ENCODE measurements at places on chromosomes 1 and 21.

- H3K4me3 ChIP-seq = no peak overlapping the region
- peaks cover 74% of the 10 kb centered on the region for H3K4me1 ChIP-seq
- H3K27me3 ChIP-seq = no peaks in the 10 kb centered on the region
These were observed 148.5 kb downstream of the DHRS3 start for GRCh38 chr1:12469493-12469892.

DNA sequence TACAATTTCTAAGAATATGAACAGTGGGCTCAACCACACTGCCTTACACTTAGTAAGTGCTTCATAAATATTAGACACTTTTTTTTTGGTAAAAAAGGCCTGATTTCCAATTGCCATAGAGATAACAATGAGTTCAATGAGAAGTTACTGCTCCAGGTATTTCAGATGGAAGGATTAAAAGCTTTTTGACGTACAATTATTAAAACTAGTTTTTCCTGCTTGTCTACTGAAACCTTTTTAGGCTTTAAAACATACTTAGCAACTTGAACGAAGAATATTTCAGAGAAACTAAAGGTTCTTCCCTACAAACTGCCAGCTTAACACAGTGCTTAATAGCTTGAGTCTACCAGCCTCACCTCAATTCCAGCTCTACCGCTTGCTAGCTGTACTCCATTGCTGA is 43.7 kb downstream of the TRIT1 start:
- peaks cover 39% of the 10 kb centered on the region for H3K4me1 ChIP-seq
- no peak overlapping the region for H3K4me3 ChIP-seq
- H3K27ac ChIP-seq = no peak overlapping the region
- DNase-seq = no peak
- H3K27me3 ChIP-seq = no peaks in the 10 kb centered on the region
- H3K36me3 ChIP-seq = peaks cover 42% of the 10 kb centered on the region

DNA sequence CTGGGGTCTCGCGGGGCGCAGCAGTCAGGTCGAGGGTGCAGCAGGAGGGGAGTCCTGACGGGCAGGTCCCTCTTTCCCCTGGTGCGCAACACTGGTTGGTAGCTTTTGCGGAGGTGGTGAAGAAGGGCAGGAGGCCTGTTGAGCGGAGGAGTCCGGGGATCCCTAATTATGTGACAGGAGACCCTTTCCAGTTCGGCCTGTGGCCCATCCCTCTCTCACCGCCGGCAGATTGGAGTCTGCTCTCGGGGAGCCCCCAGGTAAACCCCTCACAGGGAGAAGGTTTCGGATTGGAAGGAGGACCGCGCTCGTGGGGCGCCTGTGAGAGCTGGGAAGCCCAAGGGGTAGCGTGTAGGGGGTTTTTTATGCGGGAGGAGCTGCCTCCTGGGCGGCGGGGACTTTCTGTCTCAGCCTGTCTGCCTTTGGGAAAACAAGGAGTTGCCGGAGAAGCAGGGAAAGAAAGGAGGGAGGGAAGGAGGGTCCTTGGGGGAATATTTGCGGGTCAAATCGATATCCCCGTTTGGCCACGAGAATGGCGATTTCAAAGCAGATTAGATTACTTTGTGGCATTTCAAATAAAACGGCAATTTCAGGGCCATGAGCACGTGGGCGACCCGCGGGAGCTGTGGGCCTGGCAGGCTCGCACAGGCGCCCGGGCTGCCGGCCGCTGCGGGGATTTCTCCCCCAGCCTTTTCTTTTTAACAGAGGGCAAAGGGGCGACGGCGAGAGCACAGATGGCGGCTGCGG is 9.5 kb downstream of the SIM2 start:
- H3K4me1 ChIP-seq = peaks cover 44% of the 10 kb centered on the region
- peaks cover 80% of the 10 kb centered on the region for H3K27me3 ChIP-seq
- H3K4me3 ChIP-seq = no peak overlapping the region
- DNase-seq = no peak
- H3K27ac ChIP-seq = no peak overlapping the region

DNA sequence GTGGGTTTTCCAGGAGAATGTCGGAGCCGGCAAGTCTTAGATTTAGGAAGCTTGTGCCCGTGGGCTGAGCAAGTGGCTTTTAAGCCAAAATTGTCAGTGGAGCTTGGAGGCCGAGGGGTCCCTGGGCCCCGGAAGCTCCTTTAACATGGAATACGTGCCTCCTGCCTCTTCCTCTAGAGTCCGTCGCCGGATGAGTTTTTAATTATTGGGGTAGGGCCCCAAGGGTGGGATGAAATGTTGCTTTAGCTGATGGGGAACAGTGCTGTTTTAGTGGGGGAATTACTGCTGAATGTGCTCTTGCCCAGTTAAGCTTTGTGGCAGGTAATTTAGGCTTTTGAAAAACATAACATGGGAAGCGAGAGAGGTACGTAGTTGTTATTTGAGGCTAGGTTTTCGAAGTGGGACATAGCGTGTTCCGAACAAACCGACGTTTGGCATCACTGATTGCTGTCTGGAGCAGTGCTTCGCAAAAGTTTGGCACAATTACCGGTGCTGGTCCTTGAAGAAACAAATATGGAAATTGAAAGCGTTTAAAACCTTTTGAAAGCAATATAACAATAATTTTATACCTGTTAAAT is 786 bp downstream of the RPL5 start:
- H3K27me3 ChIP-seq = no peaks in the 10 kb centered on the region
- peak overlapping the region; percentile 99 for H3K27ac ChIP-seq
- DNase-seq = no peak
- peak overlapping the region; percentile 98 for H3K4me3 ChIP-seq
- H3K4me1 ChIP-seq = peaks cover 44% of the 10 kb centered on the region

DNA sequence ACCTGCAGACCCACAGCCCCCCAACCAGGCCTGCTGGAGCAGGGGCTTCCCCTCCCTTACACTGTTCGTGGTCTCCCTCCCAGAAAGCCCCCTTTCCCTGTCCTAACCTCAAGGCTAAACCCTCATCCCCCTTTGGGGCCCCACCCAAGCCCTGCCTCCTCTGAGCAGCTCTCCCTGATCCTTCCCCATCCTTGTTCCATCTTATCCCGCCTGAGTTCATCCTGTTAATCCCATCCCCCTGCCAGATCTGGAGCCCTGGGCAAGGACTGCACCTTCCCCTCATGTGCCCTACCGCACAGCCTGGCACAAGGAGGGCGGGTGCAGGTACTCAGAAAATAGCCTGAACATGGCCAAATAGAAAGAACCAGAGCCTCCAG is 6.9 kb upstream of the TNNT2 start:
- no peak overlapping the region for H3K27ac ChIP-seq
- no peaks in the 10 kb centered on the region for H3K36me3 ChIP-seq
- H3K27me3 ChIP-seq = peaks cover 7% of the 10 kb centered on the region
- DNase-seq = no peak

GRCh38 chr1:87598429-87598828 is 269.7 kb downstream of the LMO4 start:
- no peak overlapping the region for H3K27ac ChIP-seq
- no peak for DNase-seq
- peaks cover 3% of the 10 kb centered on the region for H3K27me3 ChIP-seq
- H3K4me3 ChIP-seq = no peak overlapping the region
- H3K36me3 ChIP-seq = no peaks in the 10 kb centered on the region

GRCh38 chr1:39164256-39164655 is 40.2 kb upstream of the MACF1 start:
- H3K27me3 ChIP-seq = no peaks in the 10 kb centered on the region
- H3K36me3 ChIP-seq = no peaks in the 10 kb centered on the region
- no peak for DNase-seq
- no peak overlapping the region for H3K27ac ChIP-seq
- peaks cover 10% of the 10 kb centered on the region for H3K4me1 ChIP-seq
- H3K4me3 ChIP-seq = no peak overlapping the region

- H3K4me3 ChIP-seq = no peak overlapping the region
- no peak overlapping the region for H3K27ac ChIP-seq
- no peaks in the 10 kb centered on the region for H3K36me3 ChIP-seq
- H3K27me3 ChIP-seq = no peaks in the 10 kb centered on the region
These were observed 7.3 kb upstream of the TARS2 start for GRCh38 chr1:150479927-150480352.

DNA sequence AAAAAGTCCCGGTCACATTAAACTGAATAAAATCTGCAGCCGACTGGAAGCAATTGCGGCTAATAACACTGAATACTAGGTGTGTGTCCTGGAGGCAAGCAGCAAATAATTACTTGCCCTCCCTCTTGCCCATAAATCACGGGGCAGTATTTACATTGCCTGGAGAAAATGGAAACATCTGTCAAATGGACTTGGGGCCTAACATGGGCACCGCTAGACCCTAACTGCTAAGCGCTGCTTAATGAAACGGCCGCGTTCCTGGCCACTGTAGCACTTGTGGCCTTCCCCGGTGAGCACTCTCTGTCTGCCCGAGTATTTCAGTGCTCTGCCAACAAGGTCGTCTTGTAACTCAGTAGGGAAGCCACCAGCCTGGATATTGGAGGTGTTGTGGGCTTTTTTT is 23.9 kb upstream of the KNCN start:
- H3K4me1 ChIP-seq = no peaks in the 10 kb centered on the region
- no peak overlapping the region for H3K27ac ChIP-seq
- no peak overlapping the region for H3K4me3 ChIP-seq
- H3K27me3 ChIP-seq = no peaks in the 10 kb centered on the region
- DNase-seq = no peak

- DNase-seq = no peak
- peaks cover 2% of the 10 kb centered on the region for H3K4me1 ChIP-seq
- no peaks in the 10 kb centered on the region for H3K27me3 ChIP-seq
- H3K36me3 ChIP-seq = no peaks in the 10 kb centered on the region
These were observed 26.6 kb downstream of the DOP1B start for GRCh38 chr21:36183144-36183795.

GRCh38 chr1:222335586-222335985 is 212.3 kb downstream of the HHIPL2 start:
- H3K27ac ChIP-seq = no peak overlapping the region
- H3K4me1 ChIP-seq = peaks cover 6% of the 10 kb centered on the region
- no peak for DNase-seq
- H3K4me3 ChIP-seq = no peak overlapping the region
- H3K36me3 ChIP-seq = no peaks in the 10 kb centered on the region

DNA sequence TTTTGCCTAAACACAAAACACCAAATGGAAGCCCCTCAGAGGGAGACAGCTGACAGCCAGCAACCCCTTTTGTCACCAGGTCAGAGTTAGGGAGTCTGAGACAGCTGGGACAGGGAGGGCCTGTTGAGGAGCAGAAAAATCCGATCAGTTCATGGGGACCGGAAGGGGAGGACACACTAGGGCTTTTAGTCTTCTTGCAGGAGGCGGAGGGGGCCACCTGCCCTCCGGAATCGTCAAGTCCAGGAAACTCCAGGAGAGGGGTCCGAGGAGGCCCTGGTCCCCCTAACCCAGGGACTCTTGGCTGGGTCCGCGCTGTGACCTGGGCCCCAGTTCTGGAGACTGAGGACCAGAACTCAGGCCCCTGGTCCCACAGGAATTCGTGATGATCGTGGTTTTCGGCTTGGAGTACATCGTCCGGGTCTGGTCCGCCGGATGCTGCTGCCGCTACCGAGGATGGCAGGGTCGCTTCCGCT is 34.2 kb downstream of the KCNQ4 start:
- H3K27me3 ChIP-seq = no peaks in the 10 kb centered on the region
- H3K36me3 ChIP-seq = no peaks in the 10 kb centered on the region
- DNase-seq = no peak
- H3K4me1 ChIP-seq = peaks cover 12% of the 10 kb centered on the region
- no peak overlapping the region for H3K27ac ChIP-seq
- H3K4me3 ChIP-seq = peak overlapping the region; percentile 75

DNA sequence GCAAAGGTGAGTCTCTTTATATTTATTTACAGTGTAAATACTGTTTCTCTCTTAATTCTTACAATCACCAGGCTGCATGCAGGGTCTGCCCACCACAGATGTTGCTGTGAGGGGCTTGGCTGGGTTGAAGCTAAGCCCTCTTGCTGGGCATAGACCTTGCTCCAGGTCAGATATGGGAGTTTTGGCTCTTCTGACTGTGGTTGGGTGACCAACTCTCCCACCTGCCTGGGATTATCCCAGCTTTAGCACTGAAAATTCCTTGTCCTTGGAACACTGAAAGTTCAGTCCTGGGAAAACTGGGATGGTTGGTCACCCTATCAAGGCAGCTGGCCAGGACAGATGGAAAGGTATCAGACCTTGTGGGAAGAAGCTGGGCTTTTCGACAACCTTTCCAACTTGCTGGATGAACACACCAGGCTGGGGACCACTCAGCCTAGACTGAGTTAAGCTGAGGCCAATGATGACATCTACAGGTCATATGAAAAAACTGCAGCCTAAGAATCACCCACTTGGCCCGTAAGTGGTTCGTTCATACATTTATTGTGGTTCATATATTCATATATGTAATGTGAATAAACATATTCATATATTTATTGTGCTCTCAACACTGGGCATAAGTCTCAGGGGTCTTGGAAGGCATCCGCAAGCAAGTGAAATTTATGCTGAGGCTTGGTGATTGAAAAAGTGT is 26.6 kb upstream of the HPDL start:
- peak; percentile 52 for DNase-seq
- H3K4me1 ChIP-seq = peaks cover 12% of the 10 kb centered on the region
- H3K36me3 ChIP-seq = no peaks in the 10 kb centered on the region
- H3K27me3 ChIP-seq = no peaks in the 10 kb centered on the region

GRCh38 chr1:117678246-117678977 is 72.6 kb downstream of the TENT5C start:
- no peaks in the 10 kb centered on the region for H3K36me3 ChIP-seq
- H3K27me3 ChIP-seq = peaks cover 3% of the 10 kb centered on the region
- H3K4me3 ChIP-seq = no peak overlapping the region
- DNase-seq = no peak
- no peak overlapping the region for H3K27ac ChIP-seq
- H3K4me1 ChIP-seq = peaks cover 4% of the 10 kb centered on the region

DNA sequence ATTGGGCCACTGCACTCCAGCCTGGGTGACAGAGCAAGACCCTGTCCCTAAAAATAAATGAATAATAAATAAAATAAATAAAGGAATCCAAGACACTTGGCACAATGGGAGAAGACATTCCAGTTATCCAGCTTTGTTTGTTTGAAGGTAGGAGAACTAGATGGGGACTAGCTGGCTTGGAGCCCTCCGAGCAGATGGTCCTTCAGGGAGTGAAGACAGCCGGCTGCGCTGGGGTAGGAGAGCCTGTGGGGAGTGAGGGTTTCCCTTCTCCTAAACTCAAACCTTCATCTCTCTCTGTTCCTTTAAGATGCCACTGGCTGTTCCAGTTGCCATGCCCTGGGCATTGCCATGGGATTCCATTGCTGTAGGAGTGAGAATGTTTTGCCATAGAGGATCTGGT is 120.6 kb downstream of the NAV1 start:
- H3K27me3 ChIP-seq = no peaks in the 10 kb centered on the region
- H3K4me3 ChIP-seq = no peak overlapping the region
- no peaks in the 10 kb centered on the region for H3K36me3 ChIP-seq
- H3K27ac ChIP-seq = no peak overlapping the region

DNA sequence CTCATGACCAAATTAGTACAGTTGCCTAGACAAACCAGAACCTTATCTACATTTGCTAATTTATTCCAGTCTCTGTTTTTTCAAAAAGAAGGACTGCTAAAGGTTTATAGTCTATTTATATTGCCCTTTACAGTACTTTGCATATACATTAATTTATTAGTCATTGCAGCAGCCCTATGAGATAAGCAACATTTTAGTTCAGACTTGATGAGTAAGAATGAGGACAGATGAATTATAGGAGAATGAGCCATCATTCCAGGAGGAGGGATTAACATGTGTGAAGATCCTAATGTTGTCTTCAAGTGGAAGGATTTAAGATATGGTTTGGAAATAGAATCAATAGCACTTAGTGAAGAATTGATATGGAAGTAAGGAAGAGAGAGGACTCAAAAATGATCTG is 152.4 kb downstream of the KCTD3 start:
- no peak overlapping the region for H3K4me3 ChIP-seq
- no peaks in the 10 kb centered on the region for H3K4me1 ChIP-seq
- no peaks in the 10 kb centered on the region for H3K27me3 ChIP-seq
- no peaks in the 10 kb centered on the region for H3K36me3 ChIP-seq
- no peak overlapping the region for H3K27ac ChIP-seq

Data from activated naive CD4-positive, alpha-beta T cell treated with anti-CD3 and anti-CD28 coated beads for 36 hours (primary cell).